ENCODE measurements at places on chromosomes 6 and 20.
A peak's percentile ranks its signal among the peaks of the same experiment; 100 is the strongest.

GRCh38 chr6:68875403-68875802 lies 240.3 kb downstream of the ADGRB3 start:
- DNase-seq = no peak

- DNase-seq = no peak
Observed at GRCh38 chr6:2754393-2754792, 3.7 kb upstream of the MYLK4 start.

DNA sequence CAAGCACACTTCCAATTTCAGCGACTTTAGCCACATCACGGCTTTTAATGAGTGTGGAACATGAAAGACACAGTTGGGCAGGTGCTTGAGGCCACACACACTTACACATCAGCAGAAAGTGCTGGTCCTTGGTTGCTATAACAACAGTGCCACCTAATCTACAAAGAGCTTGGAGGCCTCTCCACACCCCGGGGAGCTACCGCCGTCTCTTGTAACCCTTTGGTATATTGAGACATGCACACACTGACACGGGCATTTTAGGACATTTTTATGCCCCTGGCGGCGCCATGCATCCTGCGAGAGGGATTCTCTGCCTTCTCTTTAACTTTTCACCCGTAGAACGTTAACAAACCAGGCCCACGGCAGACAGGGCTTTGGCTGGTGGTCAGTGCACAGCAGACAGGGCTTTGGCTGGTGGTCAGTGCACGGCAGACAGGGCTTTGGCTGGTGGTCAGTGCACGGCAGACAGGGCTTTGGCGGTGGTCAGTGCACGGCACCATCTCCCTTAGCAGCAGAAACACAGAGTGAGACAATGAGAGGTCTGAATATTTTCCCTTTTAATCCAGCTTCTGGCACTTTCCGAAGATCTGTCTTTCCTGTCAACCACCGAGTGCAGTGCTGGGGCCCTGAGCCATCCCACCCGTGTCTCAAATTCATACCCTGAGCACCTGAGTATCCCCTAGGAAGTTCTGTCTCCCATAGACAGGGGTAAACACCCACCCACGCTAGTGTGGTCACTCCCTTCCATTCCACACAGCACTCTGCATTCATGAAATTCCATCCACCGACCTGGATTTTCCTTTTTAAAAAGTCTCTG lies 116.6 kb upstream of the RPS6KA2 start:
- no peak for DNase-seq

- DNase-seq = peak; percentile 94
Observed at GRCh38 chr6:42043787-42044475, 6.4 kb upstream of the TAF8 start.

DNA sequence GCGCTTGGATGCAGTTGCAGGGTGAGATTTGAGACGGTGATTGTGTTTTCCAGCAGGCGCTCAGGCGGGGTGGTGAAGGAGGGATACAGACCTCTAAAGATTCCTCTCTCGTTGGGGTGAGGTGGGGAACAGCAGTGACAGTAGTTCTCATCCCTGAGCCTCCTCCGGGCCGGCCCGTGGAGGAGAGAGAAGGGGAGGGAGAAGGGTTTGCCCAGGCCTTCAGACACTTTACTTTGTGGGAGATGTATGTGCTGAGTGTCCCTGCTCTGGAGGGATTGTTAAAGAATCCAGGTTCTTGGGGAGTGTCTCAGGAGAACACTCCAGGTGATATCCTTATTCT lies 41.0 kb downstream of the PSMB9 start:
- no peak for DNase-seq

- no peak for DNase-seq
Observed at GRCh38 chr6:20182926-20183521, 29.2 kb downstream of the MBOAT1 start.

DNA sequence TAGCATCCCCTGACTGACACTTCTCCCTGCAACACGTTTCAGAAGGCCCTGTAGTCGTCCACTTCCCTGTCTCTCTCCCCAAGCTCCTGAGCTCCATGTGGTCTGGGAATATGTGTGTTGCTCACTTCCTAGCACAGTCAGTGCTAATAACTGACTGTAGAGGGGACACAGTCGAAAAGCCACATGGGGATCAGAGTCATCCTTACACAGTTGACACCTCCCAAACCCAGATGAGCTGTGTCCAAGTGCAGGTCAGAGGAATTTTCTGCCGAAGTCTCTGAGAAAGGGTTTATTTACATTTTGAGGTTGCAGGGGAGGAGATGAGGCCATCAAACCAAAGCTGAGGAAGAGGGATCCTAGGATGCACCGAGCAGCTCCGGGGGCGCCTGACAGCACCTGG lies 3.5 kb upstream of the ADAM33 start:
- no peak for DNase-seq

GRCh38 chr6:39085129-39085797 lies 29.7 kb downstream of the SAYSD1 start:
- DNase-seq = no peak
